Breast epithelium (tissue), 4 donors: ENCODE measurements at places on chromosomes 2 and 18. TPM values are rescaled to one million over a fixed set of nuclear protein-coding genes. Genes with fewer than 3 reads are reported as not detected.

RGPD4 gene
- not detected for total RNA-seq

DNA sequence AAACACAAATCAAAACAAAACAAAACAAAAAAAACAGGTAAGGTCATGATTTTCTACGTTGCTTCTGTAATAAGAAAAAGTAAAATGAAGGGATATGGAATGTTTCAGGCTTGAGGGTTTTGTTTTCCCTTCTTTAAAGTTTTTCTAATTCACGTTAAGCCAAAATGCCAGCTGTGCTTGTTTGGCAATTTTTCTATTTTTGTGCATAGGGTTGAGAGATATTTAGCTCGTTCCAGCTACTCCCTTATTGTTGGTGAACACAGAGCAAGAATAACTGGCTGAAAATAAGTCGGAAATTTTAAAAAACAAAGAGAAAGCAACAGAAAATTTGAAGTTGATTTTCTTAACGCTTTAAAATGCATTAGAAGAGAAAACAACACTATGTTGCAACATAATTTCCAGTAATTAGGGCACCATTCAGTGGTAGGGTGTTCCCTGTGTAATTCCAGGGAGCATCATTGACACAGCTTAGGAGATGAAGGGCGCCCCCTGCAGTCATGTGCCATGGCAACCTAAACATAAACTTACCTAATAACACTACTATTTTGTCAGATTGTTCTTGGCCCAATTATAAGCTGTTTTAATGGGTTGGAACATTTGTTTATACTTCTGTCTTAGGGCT is 99.5 kb downstream of the DTNA start:
- no peak for DNase-seq

TLX2 gene
- total RNA-seq: not detected

- DNase-seq: no peak
Observed at GRCh38 chr2:159101755-159102489, 133.5 kb downstream of the TANC1 start.

GRCh38 chr18:27223526-27224291 is 38.6 kb upstream of the CHST9 start:
- DNase-seq: peak; percentile 38

MAIP1 gene
- total RNA-seq: 26.6 TPM

GRHL1 gene
- 2.1 TPM for total RNA-seq

DNA sequence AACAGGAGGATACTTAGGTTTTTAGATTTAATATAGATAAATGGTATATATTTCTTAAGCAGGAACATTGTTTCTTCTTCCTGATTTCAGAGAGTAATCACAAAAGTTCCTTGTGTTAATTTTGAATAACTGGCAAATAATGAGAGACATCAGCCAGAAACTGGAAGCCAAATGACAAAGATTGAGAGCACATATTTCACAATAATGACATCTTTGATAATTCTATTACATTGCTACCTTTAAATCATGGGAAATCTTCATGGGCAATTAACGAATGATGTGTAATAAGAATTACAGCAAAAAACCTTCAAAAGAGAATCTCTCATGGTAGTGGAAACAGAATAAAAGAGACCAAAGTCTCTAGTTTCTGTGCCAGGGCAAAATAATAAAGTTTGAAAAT is 215.1 kb downstream of the NUP35 start:
- DNase-seq: no peak
